Frontal cortex (tissue), 4 donors: ENCODE measurements at places on chromosomes 16 and 17. TPM values are rescaled to one million over a fixed set of nuclear protein-coding genes. Genes with fewer than 3 reads are reported as not detected.

- no peak for DNase-seq
Measured at GRCh38 chr17:61481421-61481820, 29.2 kb downstream of the TBX4 start.

GRCh38 chr17:72123530-72124437, 3.0 kb downstream of the SOX9 start:
- no peak for DNase-seq

VTN gene
- 0.41 TPM for total RNA-seq

- DNase-seq, result no peak
Measured at GRCh38 chr17:58446086-58446485, 28.8 kb upstream of the RNF43 start.

DNA sequence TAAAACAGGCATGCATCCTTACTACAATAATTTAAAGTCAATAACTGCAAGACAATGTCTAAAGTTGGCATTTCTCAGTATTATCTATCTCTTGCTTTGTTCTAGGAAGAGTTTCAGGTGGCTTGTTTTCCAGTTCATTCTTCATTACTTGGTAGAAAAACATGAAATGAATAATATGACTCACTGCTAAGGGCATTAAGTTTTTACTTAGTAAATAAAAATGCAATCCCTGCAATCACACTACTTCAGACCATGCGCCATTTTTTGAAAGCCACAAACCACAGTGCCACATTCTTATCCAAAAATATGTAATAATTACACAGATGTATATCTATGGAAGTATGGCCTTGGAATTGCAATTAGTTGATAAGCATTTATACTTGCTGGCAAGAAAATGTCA, 55.4 kb downstream of the CREBBP start:
- DNase-seq, result no peak

FOXJ1 gene
- total RNA-seq, result 0.82 TPM

RND2 gene
- 4.5 TPM for total RNA-seq

GRCh38 chr17:2405247-2405926, 4.5 kb upstream of the MNT start:
- no peak for DNase-seq

HOXB8 gene
- total RNA-seq, result not detected

- no peak for DNase-seq
Measured at GRCh38 chr17:38448208-38448771, 20.0 kb downstream of the ARHGAP23 start.

- DNase-seq, result peak; percentile 69
Measured at GRCh38 chr16:55465077-55465896, 13.7 kb upstream of the MMP2 start.

GRCh38 chr17:69428252-69428980, 13.9 kb downstream of the MAP2K6 start:
- no peak for DNase-seq

VPS35 gene
- total RNA-seq, result 183 TPM

- DNase-seq, result no peak
Measured at GRCh38 chr16:47627721-47628120, 166.6 kb downstream of the PHKB start.

- DNase-seq, result no peak
Measured at GRCh38 chr16:50956637-50957036, 194.4 kb downstream of the SALL1 start.

- DNase-seq, result no peak
Measured at GRCh38 chr16:1407753-1408152, 6.8 kb downstream of the UNKL start.

GRCh38 chr16:83397601-83398291, 410.0 kb upstream of the HSBP1 start:
- no peak for DNase-seq

CBFA2T3 gene
- total RNA-seq, result 0.82 TPM

- DNase-seq, result no peak
Measured at GRCh38 chr17:61196302-61196704, 203.3 kb upstream of the TBX2 start.

- DNase-seq, result no peak
Measured at GRCh38 chr16:66263168-66263972, 103.1 kb upstream of the CDH5 start.

DNA sequence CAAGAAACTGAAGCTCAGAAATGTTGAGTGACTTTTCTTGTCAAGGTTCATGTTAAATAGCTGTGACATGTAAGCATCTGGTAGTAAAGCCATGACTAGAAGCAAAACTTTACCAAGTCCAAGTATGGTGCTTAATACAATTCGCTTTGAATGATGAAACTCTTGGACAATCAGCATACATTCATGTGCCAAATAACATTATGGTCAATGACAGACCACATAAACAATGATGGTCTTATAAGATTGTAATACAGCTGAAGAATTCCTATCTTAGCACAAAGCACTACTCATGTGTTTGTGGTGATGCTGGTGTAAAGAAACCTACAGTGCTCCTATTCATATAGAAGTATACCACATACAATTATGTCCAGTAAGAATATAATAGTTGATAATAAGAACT, 97.1 kb upstream of the RPRML start:
- no peak for DNase-seq

GRCh38 chr17:83025636-83026280, 53.7 kb upstream of the METRNL start:
- no peak for DNase-seq

MED13 gene
- 121 TPM for total RNA-seq

DNA sequence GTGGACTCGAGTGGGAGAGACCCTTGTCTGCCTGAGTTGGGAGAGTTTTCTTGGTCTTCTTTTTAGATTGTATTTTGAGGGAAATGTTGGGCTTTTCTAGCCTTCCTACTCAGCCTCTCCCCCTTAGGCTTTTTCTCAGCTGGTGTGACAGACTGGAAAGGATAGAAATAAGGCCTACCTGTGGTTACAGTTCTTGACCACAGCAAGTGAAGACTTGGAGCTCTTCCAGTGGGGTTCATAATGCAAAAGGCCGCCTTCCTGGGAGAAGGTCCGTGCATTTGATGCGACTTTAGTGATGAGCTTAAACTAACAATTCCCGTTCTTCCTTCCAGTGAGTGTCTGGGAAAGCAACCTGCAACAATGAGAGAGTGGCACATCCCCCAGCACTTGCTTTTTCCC, 56.8 kb downstream of the B9D1 start:
- DNase-seq, result no peak

DNA sequence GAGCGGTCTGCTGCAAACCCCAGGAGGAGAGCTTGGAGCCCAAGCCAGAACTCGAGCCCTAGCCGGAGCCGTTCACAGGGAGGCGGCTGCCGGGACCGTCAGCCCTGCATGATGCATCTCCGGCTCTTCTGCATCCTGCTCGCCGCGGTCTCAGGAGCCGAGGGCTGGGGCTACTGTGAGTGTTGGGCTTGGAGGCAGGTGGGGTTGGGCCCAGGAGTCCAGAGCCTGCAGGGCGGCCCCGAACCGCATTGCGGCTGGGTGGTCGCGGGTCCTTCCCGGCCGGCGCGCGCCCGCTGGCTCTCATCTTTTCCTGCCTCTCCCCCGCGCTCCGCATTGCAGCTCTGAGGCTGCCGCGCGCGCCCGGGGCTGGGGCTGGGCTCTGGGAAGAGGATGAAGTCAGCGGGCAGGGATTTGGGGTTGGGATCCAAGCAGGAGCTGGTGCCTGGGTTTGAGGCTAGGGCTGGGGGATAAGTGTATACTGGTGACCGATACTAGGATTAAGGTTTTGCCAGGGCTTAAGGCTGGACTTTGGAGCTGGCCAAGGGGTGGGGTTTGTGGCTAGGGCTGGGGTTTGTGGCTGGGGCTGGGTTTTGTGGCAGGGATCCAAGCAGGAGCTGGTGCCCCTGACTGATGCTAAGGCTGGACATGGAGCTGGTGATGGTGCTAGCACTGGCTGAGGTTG, 532 bp downstream of the CNTNAP1 start:
- DNase-seq, result no peak

DNA sequence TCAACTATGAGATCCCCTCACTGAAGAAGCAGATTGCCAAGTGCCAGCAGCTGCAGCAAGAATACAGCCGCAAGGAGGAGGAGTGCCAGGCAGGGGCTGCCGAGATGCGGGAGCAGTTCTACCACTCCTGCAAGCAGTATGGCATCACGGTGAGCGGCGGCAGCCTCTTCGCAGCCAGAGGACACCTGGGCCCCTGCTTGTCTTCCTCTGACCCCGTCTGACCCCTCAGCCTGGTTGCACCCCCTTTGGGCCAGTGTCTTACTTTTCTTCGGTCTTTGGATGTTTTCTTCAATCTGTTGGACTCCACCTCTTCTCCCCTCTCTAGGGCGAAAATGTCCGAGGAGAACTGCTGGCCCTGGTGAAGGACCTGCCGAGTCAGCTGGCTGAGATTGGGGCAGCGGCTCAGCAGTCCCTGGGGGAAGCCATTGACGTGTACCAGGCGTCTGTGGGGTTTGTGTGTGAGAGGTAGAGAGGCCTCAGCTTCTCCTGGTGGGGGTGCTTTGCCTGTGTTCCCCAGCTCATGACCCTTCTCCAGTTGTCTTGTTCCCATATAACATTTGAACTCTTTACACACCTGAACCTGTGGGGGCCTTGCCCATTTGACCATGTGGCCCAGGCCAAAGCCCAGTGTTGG, 4.4 kb downstream of the CDK5RAP3 start:
- DNase-seq, result no peak

GRCh38 chr16:89550421-89551007, 10.0 kb upstream of the RPL13 start:
- DNase-seq, result no peak

DNA sequence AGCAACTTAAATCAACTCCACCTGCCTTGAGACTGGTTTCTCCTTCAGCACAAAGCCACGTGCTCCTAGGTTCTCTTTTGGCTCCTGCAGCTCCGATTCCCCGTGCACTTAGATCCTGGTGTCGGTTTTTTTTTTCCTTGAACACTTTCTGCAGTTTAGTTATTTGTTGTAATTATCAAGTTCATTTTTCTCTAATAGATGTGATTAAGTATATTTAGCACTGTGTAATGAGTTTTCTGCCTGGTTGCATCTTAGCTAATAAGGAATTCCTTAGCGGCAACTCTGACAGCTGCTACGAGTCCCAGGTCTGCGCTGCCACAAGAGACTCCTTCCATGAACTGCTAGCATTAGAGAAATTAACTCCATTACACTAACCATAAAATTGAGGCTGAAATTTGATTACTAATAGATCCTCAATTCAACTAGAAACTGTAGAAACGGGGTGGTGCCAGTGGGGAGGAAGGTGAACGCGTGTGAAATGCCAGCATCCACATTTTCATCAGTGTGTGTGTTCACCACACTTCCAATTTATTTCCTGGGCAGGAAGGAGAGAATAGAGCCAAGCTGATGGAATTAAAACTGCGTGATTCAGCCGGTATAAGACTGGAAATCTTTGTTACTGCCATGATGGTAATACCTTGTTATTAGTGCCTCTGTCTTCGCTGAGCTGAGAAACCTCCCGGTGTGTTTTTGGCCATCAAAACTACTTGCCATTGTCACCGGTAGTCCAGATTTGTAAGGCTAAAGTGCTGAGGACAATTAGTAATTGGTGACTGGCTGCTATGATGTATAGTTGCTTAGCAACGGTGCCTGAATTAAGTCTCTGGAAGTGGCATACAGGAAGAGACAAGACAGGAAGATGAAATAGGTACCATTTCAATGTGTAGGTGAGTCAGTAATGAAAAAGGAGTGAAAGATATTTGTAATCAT, 232.4 kb downstream of the IRX3 start:
- DNase-seq, result no peak

CBX2 gene
- total RNA-seq, result 6.1 TPM

WFIKKN2 gene
- total RNA-seq, result 3.7 TPM

C1QTNF8 gene
- not detected for total RNA-seq

DNA sequence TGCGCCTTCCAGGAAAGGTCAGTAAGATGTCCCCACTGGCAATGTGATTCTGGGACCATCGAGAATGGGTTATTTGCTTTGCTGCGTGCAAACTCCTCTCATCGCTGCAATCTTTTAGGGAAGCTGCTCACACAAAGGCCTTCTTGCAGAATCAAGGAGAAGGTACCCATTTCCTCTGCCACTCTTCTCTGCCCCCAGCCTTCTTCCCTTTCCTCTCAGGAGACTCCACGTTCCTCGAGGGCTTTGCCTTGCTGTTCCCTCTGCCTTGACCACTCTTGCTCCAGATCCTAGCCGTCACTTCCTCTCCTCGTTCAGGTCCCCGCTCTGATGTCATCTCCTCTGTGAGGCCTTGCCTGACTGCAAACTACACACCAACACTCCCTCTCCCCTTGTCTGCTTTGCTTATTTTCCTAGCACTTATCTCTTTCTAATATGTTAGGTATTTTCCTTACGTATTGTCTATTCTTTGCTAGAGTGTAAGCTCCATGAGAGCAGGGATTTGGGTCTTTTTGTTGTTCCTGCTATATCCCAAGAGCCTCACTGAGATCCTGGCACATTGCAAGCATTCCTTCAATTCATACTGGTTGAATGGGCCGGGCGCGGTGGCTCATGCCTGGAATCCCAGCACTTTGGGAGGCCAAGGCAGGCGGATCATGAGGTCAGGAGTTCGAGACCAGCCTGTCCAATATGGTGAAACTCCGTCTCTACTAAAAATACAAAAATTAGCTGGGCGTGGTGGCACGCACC, 5.3 kb upstream of the CRK start:
- DNase-seq, result no peak

GRCh38 chr16:88012360-88012759, 61.1 kb downstream of the BANP start:
- DNase-seq, result no peak

CLDN9 gene
- not detected for total RNA-seq

GRCh38 chr17:65115839-65116238, 21.3 kb upstream of the RGS9 start:
- no peak for DNase-seq
